ENCODE measurements at places on chromosomes 11 and 22. TPM values are rescaled to one million over a fixed set of nuclear protein-coding genes. Genes with fewer than 3 reads are reported as not detected.
A peak's percentile ranks its signal among the peaks of the same experiment; 100 is the strongest.

Gene NFAM1
- 21.8 TPM for total RNA-seq

Gene ADM2
- total RNA-seq: 1.5 TPM

Gene OR4C16
- not detected for total RNA-seq

Gene MRGPRE
- not detected for total RNA-seq

Gene MMP27
- not detected for total RNA-seq

Gene NRXN2
- total RNA-seq: 1.7 TPM

Gene CHID1
- 65.0 TPM for total RNA-seq

DNA sequence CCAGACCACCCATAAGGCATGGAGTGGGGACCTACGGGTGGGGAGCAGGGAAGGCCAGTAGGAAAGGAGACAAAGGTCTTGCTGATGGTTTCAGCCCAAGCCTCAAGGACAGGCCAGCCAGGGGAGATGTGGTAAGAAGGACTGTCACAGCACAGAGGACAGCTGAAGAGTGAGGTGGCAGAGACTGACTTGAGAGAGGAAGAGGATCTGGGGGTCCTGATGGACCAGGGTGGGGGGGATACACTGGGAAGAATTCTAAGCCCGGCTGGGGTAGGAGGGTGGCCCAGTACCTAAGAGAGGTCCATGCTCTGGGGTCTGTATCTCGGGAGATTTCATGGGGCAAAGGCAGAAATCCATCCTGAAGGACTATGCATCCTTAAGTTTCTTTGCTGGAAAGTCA, 66.1 kb upstream of the THY1 start:
- no peak for DNase-seq
- H3K27ac ChIP-seq: no peak overlapping the region
- peaks cover 11% of the 10 kb centered on the region for H3K27me3 ChIP-seq
- no peaks in the 10 kb centered on the region for H3K4me1 ChIP-seq
- no peaks in the 10 kb centered on the region for H3K36me3 ChIP-seq

DNA sequence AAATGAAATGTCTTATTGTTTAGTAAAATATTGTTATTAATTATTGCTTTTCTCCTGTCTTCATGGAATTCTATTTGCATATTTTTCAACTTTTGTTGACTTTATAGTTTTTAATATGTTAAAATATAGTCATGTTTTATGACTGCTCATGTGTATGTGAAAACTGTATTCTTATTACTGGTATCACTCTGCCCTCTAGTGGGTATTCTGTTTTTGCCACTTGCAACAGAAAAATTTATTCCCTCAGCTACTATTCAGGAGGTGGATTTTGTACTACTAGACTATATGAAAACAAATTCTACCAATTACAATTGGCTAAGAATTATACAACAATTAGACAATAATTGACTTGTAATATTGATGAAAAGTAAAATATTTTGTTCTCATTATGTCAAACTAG, 45.0 kb downstream of the OR4C6 start:
- H3K4me3 ChIP-seq: no peak overlapping the region
- DNase-seq: no peak
- no peaks in the 10 kb centered on the region for H3K27me3 ChIP-seq
- no peaks in the 10 kb centered on the region for H3K36me3 ChIP-seq
- no peak overlapping the region for H3K27ac ChIP-seq

- H3K4me3 ChIP-seq: no peak overlapping the region
- H3K27ac ChIP-seq: no peak overlapping the region
- peak; percentile 30 for DNase-seq
- H3K27me3 ChIP-seq: no peaks in the 10 kb centered on the region
- H3K4me1 ChIP-seq: peaks cover 66% of the 10 kb centered on the region
These were observed 6.0 kb downstream of the CBX6 start for GRCh38 chr22:38866024-38866398.

DNA sequence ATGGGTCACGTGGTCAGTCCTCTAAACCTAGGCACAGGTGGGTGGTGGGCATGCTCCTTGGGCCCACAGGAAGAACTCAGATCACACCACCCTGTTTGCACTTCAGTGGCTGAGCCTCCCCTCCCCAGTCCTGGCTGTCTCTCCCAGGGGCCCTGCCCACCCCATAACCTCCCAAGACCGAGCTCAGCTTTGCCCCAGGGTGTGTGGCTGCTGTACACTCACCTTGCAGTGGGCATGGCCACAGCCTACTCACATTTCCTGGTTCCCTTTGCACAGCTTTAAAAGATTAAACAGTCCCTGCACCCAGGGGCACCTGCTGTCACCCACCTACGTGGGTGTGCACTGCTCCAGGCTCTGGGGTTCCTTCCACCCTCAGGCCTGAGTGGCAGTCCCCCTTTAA, 13.8 kb downstream of the TRIOBP start:
- H3K27ac ChIP-seq: no peak overlapping the region
- H3K4me3 ChIP-seq: no peak overlapping the region
- peaks cover 5% of the 10 kb centered on the region for H3K4me1 ChIP-seq
- H3K27me3 ChIP-seq: no peaks in the 10 kb centered on the region

DNA sequence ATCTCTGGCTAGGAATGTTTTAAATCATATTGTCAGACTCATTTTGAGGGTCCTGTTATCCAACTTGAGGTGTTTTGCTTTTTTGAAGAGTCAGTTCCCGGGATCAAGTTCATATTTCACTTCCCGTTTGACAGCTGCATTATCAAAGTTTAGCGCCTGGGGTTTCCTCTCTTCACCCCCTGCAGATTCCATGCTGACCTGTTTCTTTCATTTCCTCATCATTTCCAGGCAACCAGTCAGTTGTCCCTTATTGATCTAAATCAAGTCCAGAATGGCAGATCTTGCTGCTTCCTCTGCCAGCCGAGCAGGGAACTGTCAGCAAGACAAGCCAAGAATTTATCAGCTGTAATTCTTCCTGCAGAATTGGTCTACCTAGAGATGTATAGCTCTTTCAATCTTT, 197.6 kb upstream of the SYN3 start:
- H3K27me3 ChIP-seq: peaks cover 6% of the 10 kb centered on the region
- H3K4me3 ChIP-seq: no peak overlapping the region
- no peak for DNase-seq
- no peak overlapping the region for H3K27ac ChIP-seq

- H3K4me3 ChIP-seq: no peak overlapping the region
- H3K27ac ChIP-seq: no peak overlapping the region
- H3K36me3 ChIP-seq: peaks cover 3% of the 10 kb centered on the region
- no peaks in the 10 kb centered on the region for H3K4me1 ChIP-seq
- no peaks in the 10 kb centered on the region for H3K27me3 ChIP-seq
These were observed 155.7 kb downstream of the CWF19L2 start for GRCh38 chr11:107301878-107302277.

- H3K36me3 ChIP-seq: no peaks in the 10 kb centered on the region
- H3K4me3 ChIP-seq: peak overlapping the region; percentile 45
- peaks cover 19% of the 10 kb centered on the region for H3K4me1 ChIP-seq
- H3K27ac ChIP-seq: no peak overlapping the region
- no peaks in the 10 kb centered on the region for H3K27me3 ChIP-seq
These were observed 4.7 kb upstream of the FAM111B start for GRCh38 chr11:59102259-59102765.

GRCh38 chr22:43402128-43402527, 9.7 kb upstream of the MPPED1 start:
- no peak overlapping the region for H3K27ac ChIP-seq
- H3K4me3 ChIP-seq: no peak overlapping the region
- H3K36me3 ChIP-seq: no peaks in the 10 kb centered on the region
- peak; percentile 4 for DNase-seq
- no peaks in the 10 kb centered on the region for H3K4me1 ChIP-seq

DNA sequence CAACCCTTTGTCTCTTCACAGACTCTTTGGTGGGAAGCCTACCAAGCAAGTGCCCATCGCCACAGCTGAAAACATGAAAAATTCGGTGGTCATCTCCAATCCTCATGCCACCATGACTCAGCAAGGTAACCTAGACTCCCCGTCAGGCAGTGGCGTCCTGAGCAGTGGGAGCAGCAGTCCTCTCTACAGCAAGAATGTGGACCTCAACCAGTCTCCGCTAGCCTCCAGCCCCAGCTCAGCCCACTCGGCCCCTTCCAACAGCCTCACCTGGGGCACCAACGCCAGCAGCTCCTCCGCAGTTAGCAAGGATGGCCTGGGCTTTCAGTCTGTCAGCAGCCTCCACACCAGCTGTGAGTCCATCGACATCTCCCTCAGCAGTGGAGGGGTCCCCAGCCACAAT, 111.6 kb downstream of the DBX1 start:
- H3K27me3 ChIP-seq: no peaks in the 10 kb centered on the region
- H3K4me1 ChIP-seq: peaks cover 3% of the 10 kb centered on the region
- H3K27ac ChIP-seq: no peak overlapping the region
- H3K4me3 ChIP-seq: no peak overlapping the region
- H3K36me3 ChIP-seq: peaks cover 64% of the 10 kb centered on the region
- DNase-seq: no peak

DNA sequence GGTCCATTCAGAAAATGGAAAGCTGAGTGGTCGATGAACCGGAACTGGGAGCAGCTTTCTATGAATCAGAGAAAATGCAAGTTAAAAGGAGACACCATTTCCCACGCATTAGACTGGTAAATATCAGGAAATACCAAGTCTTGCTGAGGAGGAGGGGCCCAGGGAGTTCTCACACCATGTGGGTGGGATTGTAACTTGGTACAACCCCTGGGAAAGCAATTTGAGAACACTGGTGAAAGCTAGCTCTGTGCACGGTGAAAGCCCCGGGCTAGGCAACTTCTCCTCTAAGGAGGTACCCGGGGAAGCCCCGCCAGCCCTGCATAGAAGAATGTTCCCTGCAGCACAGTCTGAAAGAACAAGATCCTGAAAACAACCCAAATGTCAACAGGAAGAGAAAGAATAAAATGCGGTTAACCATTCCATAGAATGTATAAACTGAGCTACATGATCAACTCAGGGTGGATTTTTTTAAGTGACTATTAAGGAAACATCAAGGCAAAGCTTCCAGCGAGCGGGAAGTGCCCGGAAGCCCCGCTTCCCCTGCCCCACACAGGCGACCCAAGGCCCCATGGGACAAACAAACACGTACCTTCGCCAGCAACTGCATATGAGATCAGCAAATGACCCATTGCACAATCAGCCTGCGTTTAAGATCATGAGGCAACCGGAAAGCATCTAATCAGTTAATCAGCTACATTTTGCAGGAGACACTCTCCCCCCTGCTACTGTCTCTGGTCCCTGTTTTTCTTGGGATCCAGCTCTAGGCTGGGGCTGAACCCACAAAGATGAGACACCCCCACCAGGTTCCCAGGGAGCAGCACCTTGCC, 11.3 kb downstream of the SHANK2 start:
- peak; percentile 76 for DNase-seq
- H3K4me3 ChIP-seq: peak overlapping the region; percentile 19
- peak overlapping the region; percentile 57 for H3K27ac ChIP-seq
- peaks cover 4% of the 10 kb centered on the region for H3K36me3 ChIP-seq

- H3K27ac ChIP-seq: no peak overlapping the region
- H3K4me1 ChIP-seq: peaks cover 4% of the 10 kb centered on the region
- H3K4me3 ChIP-seq: no peak overlapping the region
- DNase-seq: no peak
These were observed 164.1 kb downstream of the ARHGAP42 start for GRCh38 chr11:100851147-100851546.

- H3K4me3 ChIP-seq: no peak overlapping the region
- no peaks in the 10 kb centered on the region for H3K36me3 ChIP-seq
- peak overlapping the region; percentile 66 for H3K27ac ChIP-seq
- DNase-seq: peak; percentile 41
These were observed 45.0 kb downstream of the IGLL1 start for GRCh38 chr22:23534851-23535717.

DNA sequence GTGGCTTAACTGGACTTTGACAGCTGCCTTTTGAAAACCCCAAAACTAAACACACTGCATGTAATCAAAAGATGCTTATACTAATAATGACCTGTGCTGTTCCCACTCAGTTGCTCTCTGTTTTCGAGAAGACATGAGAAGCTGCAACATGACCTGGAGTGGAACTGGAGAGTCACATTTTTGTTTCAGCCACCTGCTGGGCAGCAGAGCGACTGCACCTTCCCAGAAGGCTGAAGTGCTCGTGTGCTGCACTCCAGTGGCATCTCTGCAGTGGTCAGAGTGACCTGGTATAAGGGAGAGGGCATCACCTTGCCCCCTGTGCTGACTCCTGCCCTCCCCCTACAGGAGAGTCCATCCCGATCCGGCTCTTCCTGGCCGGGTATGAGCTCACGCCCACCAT, 8.6 kb downstream of the THYN1 start:
- no peaks in the 10 kb centered on the region for H3K27me3 ChIP-seq
- no peak overlapping the region for H3K4me3 ChIP-seq
- H3K36me3 ChIP-seq: peaks cover 98% of the 10 kb centered on the region
